Heart left ventricle (tissue), 16 donors: ENCODE measurements at places on chromosomes 12 and 14. TPM values are rescaled to one million over a fixed set of nuclear protein-coding genes. Genes with fewer than 3 reads are reported as not detected.

GRCh38 chr14:96626916-96627315, 124.7 kb downstream of the PAPOLA start:
- no peak for DNase-seq

GRCh38 chr12:43305065-43305464, 246.9 kb downstream of the ADAMTS20 start:
- no peak for DNase-seq

CLEC4D gene
- not detected for total RNA-seq

DNA sequence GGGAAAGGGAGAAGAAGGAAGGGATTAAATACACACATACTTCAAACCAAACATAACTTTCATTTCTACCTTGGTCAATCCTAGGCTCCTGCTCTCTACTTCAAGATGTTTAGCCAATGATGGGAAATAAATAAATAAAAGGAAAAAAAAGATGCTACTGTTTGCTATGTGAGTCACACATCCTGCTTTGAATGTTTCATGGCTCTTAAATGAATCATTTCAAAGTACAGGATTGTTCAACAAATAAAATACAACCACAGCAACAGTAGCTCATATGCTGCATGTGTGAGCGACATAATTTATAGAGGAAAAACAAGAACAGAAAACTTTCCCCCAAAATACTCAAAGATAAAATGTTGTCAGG, 54.3 kb upstream of the NPFF start:
- no peak for DNase-seq

DNA sequence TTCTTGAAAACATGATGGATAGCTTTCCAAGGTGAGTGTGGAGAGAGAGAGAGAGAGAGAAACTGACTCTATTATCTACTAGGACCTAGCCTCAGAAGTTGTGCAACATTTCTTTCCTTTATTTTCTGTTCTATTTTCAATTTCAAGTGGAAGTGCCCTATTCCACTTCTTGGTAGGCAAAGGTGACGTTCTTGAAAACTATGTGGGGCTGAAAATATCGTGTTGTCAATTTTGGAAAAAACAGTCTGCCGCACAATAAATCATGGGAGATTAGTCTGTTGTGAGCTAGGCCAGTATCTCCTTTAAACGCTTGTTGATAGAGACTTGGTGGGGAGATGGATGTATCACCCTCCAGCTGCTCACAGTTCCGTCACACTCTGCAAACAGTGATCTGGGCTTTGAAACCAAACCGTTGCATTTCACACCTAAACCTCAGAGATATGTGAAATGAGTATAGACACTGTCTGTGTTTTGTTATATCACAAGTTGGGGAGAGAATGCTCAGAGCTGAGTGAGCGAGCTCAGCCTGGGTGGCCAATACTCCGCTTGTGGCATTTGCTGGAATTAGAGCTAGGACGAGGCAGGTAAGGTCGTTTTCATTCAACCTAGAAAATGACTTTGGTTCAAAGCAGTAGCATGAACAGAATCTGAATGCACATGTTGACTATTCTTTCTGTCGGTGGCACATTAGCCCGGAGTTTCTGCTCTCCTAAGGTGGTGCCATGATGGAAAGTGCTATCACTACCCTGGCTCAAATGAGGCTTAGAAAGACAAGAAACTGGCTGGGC, 75.1 kb upstream of the ST8SIA1 start:
- no peak for DNase-seq

DNA sequence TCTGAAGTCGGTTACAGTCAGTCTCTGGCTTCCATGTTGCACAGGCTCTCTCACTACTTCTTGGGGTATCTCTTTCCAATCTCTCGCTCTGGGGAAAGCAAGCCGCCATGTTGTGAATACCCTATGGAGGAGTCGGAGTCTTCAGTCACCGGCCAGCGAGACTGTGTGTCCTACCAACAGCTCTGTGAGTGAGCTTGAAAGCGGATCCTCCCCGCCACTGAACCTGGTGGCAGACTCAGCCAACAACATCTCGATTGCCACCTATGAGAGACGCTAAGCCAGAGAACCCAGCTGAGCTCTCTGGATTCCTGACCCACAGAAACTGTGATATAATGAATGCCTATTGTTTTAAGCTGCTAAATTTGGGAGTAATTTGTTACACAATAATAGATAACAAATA, 51.5 kb downstream of the SLC15A4 start:
- DNase-seq = no peak
